ENCODE measurements at places on chromosomes 4 and X.
A peak's percentile ranks its signal among the peaks of the same experiment; 100 is the strongest.

- DNase-seq, result peak; percentile 58
Observed at GRCh38 chr4:110503270-110504083, 27.5 kb downstream of the ENPEP start.

DNA sequence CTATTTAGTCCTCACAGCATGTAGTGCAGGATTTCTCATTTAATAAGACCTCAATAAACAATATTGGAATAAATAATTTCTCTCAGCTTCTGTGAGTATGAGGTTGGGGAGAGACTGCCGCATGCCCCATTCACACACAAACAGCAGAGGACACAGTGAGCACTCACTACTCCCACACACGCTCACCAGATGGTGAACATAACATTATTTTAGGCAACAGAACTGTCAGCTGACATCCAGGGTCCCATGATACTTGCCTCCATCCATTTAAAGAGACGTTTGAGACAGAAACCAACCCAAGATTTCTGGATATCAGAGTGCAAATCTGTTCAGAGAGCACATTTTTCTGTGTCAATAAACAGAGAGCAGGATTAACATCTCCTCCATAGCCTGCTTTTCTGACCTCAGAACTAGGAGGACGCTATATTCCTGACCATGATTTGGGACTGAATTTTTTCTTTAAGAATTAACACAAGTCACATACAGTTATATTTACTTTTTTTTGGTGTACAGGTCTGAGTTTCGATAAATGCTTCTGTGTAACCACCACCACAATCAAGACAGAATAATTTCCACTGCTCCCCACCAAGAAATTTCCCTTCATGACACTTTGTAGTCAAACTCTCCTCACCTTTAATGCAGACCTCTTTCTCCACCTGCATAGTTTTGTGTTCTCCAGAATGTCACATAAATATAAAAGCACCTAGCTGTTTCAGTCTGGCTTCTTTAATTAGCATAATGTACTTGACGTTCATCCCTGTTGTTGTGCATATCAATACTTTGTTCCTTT is 16.7 kb downstream of the GPRIN3 start:
- no peak for DNase-seq

DNA sequence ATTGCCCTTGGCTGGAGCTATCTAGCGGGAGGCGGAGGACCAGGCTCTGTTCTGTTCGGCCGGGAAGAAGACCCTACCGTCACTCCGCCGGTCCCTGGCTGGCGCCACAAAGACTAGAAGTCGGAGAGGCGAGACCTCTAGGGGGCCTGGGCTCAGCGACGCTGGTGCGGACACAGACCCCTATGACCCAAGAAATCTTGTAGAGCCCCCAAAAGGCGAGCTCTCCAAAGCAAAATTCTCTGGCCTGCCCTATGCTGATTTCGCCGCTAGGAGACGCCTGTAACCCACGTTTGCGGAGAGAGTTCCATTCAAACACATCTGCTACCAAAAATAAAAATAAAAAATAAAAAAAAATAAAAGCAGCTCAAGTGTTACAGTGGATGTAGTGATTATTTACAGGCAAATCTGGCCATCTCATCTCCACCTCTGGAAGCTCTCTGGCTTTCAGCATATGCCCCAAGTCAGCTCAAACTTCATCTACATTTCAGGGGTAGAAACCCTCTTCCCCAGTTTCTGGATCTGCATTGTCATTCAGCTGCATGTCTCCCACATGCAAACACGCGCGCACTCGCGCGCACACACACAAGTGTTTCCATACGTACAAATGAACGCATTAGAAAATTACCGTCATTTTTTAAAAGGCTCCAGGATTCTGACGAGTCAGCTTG is 2.4 kb upstream of the PCDH10 start:
- DNase-seq, result peak; percentile 83

- DNase-seq, result no peak
Observed at GRCh38 chr4:8188743-8189550, 10.1 kb upstream of the SH3TC1 start.

DNA sequence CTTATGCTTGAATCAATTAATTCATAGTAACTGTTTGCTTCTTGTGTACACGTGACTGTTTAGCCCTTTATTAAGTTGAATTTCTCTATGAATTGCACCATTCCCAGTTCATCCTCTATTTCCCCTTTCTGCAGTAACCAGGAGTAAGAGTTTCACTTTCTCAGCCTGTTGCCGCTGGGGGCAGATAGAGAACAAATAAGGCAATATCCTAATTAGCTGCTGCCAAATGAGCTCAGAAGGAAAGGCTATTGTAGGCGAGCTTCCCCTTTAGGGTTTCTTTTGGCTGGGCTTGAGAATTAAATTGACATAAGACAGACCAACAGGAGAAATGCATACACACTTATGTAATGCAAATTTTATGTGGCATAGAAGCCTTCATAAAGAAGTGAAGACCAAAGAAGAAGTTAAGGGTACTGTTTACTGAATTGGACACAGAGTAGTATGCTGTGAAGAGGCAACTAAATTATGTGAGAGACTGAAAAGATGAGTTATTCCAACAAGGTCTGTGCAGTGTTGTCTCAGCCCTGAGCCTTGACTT is 1594.7 kb downstream of the TECRL start:
- no peak for DNase-seq
